ENCODE measurements at places on chromosomes 4 and X.

DNA sequence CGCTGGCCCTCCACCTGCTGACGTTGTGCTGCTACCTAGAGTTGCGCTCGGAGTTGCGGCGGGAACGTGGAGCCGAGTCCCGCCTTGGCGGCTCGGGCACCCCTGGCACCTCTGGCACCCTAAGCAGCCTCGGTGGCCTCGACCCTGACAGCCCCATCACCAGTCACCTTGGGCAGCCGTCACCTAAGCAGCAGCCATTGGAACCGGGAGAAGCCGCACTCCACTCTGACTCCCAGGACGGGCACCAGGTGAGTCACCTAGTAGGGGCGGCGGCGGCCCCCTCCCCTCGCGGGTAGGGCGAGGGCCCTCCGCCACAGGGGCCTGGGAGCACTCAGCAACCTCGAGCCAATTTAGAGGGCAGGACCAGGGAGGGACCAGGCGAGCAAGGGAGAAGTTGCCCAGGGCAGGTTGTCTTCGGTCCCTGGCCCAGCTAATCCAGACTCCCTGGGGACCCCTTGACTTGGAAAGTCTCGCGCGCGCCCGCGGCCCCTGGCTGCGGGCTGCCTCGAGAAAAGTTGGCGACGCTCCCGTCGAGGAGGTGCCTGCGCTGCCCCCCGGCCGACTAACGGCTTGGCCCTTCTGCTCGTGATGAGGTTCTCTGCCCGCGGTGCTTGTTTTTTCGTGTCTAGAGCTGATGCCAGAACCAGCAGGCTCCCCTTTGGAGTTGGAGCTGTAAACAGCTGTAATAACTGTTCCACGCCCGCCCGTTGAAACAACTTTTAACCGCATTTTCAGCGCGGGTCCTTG is 717 bp downstream of the EDA start:
- DNase-seq: no peak

DNA sequence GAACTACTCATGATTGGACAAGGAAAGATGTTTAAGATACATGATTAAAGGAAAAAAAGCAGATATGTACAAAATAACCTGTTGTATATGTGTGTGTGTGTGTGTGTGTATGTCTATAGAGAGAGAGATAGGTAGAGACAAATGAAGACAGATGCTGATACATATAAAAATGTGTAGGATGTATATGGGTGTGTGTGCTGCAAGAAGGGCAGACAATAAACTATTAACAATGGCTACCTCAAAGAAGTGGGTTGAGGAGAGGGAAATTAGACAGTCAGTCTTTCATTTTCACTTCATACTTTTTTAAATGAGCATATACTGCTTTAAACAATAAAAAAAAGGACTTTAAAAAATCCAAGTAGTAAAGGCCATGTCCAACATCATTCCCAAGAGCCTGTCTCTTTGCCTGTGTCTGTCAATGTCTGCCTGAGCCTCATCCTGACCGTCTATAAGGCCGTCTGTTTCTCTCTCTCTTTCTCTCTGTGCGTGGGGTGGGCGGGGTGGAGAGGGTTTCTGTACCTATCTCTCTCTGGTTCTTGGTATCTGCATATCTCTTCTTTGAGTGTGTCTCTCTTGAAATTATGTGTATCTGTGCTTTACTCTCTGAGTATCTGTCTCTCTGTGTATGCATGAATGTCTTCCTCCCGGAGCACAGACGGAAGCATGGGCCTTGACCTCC is 62.8 kb downstream of the LRBA start:
- no peak for DNase-seq

GRCh38 chr4:6480534-6481088 is 8.2 kb upstream of the PPP2R2C start:
- DNase-seq: no peak

- no peak for DNase-seq
Observed at GRCh38 chr4:70637239-70637913, 8.8 kb downstream of the ENAM start.

- no peak for DNase-seq
Observed at GRCh38 chr4:57071326-57071725, 38.9 kb downstream of the IGFBP7 start.

Data from central memory CD8-positive, alpha-beta T cell (primary cell).